ENCODE measurements at places on chromosomes 5 and 9.
A peak's percentile ranks its signal among the peaks of the same experiment; 100 is the strongest.

DNA sequence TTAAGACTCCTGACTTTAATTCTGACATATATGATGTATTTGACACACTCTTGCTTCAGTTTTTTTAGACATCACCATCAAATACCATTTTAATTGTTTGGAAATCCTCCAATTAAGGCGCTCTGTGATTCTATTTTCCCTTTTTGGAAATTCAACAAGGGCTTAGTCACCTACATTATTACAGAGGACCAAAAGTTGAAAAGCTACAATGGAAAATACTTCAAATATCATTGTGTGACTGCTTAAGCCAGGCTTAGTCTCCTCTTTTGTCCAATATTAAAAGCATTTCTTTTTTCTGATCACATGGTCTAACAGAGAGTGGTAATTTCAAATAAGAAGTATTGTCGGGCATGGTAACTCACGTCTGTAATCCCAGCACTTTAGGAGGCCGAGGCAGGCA lies 160.3 kb downstream of the CEMIP2 start:
- no peak for DNase-seq

DNA sequence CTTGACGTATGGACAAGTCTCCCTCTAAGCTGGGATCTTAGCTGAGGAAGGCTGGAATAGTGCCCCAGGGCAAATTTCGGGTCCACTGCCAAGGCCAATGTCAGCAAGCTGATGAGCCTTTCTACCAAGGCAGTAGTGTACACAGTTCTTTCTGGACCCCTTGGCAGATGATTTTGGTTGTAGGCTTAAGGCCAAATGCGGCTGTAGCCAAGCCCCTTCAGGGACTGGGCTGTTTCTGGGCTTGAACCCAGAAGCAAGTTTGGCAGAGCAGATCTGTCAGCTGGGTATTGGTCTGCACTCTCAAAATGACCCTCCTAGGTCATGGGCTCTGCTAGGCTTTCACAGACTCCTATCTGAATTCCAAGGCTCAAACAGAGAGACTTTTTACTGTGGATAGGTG lies 121.6 kb downstream of the ADAMTSL1 start:
- DNase-seq, result no peak

GRCh38 chr9:24932785-24933184 lies 387.1 kb upstream of the IZUMO3 start:
- DNase-seq, result no peak

DNA sequence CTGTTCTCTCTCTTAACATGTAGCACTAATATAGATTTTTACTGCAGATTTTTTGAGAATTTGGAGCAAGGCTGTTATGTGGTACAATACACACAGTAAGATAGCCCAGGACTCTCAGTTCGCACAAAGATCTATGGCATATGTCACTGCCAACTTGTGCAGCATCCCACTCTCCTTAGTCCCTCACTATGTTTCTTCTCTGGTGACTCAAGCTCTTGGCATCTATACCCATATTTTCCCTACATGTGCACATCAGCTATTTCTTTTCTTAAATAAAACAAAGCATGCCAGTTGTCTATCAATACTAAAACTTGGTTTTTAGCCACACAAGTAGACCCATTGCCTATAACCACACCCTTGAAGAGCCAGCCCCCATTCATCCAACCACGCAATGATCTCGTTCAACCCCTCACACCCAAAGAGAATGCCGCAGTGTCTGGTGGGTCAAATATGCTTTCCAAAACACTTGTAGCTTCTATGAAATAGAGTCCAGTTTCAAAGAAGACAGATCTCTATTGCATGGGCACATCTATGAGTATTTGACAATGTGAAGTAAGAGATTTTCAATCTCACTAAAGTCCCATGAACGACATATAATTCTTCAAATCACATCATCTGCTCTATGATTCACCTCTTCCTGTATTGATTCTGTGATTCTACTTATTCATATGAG lies 18.2 kb upstream of the IL7R start:
- DNase-seq, result no peak

- DNase-seq, result peak; percentile 98
Measured at GRCh38 chr5:38468202-38468673, 88.2 kb downstream of the LIFR start.

DNA sequence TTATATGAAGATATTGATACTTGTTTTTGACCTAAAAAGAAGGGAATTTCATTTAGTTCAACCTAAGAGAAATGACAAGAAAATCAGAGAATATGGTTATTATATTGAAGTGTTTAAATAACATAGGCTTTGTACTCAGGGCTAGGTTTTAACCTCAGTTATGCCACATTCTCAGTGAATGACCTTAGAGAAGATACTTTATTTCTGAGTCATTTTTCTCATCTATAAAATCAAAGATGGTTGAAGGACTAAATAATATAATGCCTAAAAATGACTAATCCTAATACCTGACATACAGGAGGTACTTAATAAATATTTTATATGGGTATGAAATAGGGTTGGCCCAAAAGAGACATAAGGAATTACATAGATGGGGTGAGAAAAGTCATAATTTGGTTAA lies 32.3 kb downstream of the DIMT1 start:
- no peak for DNase-seq

DNA sequence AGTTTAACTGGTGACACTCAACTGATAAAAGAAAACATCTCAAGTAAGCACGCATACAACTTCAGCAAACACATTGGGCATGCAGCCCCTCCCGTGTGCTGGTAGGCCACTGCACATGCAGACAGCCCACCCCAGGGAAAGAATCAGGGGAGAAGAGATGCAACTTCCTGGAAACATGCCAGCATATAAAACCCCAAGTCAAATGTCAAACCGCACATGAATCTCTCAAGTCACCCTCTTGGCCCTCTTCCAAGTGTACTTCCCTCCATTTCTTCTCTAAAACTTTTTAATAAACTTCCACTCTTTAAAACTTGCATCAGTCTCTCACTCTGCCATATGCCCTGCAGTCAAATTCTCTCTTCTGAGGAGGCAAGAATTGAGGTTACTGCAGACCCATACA lies 732.7 kb downstream of the SEMA5A start:
- DNase-seq, result no peak

DNA sequence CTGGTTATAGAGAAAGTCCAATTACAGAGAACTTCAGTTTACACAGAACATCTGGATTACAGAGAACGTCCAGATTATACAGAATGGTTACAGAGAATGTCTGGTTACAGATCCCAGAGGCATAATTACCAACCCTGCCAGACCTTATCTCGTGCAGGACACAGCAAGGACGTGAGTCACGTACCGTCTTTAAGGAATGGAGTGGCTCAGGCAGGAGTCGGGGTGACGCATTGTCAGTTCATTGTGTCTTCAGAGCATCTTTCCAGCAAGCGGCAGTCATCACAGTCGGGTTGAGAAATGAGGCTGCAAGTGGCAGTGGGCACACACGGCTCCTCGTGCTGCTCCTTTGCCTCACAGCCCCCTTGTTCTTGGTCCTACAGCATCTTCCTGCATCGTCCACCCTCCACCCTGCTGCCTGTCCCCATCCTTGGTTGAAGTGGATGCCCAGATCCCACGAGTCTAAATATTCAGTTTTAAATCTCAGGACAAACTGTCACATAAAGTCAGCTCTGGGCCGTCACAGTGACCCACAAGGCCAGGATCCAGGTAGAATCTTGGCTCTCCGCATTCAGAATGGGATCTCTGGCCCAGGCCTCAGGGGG lies 30.0 kb upstream of the SLC6A19 start:
- DNase-seq, result peak; percentile 70

- no peak for DNase-seq
Measured at GRCh38 chr9:91972711-91973110, 22.7 kb upstream of the ROR2 start.

- no peak for DNase-seq
Measured at GRCh38 chr5:72433522-72433921, 73.7 kb downstream of the ZNF366 start.

DNA sequence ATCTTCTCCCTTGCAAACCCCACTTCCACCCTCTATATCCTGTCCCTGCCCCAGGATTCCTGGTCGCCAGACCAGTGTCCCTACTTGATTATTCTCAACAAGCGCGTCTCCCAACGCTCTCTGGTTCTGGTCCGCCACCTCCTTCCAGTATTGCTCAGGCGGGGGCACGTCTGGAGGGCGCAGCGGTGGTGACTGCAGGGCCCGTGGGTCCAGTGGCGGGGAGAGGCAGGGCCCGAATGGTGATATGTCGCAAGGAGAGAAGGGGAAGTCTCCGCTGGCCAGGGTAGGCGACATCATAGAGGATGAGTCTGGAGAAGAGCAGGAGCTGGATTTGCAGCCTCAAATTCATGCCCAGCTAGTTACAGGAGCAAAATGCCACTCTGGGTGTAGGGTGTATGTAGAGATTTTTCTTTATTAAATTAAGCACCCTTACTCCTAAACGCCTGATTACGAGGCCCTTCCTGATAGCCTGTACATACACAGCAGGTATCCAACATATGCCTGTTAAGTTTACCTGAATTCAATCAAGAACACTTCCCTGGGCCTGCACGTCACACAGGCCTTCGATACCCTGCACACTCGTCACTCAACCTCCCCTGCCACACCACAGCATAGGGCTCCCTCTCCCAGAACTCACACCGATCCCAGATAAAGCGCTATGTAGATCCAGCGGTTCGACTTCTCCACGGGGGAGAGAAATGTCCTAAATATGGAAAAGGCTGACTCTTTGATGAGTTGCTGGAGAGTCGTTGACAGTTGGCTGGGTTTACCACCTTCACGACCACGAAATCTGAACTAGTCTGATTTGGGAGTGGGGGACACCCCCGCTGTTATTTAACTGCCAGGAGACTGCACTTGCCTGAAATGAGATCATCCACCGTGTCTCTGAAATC lies 4.8 kb downstream of the MCIDAS start:
- DNase-seq, result no peak

DNA sequence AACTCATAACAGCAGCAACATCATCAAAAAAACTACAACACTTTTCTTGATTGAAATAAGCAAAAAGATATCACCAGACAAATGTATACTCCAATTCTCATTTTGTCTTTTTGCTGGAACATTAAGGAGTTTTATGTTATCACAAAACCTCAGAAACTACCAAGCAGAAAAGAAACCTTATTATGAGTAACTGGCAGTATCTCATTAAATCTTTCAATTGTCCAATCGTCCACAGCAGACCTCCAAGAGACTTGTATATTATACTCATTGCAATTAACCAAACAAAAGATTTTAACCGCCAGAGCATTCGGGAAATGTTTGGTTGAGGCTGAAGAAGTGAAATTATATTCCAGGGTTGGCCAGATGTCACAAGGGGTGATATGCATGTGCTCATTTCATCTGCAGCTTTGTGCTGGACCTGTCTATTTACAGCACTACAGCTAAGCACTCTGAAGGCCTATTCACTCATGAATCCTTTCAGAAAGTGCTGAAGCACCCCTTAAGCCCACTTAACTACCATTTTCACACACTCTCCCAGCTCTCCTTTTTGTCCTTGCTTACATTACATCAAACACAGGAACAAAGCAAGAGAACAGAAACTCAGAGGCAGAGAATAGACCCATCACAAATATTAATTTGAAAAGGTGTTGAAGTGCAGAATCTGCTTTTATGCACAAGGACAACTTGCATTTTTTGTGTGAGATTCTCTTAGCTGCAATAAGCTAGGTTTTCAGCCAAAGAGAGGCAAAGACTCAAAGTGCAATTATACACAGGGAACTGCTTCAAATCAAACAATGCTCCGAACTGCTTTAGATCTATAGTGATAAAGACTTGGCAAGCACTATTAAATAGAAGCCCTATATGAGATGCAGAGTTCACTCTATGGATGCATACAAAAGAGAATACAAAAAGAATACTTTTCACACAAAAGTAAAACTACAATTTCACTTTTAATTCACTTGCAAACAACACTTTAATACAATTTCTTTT lies 150.4 kb upstream of the POU5F2 start:
- DNase-seq, result no peak

DNA sequence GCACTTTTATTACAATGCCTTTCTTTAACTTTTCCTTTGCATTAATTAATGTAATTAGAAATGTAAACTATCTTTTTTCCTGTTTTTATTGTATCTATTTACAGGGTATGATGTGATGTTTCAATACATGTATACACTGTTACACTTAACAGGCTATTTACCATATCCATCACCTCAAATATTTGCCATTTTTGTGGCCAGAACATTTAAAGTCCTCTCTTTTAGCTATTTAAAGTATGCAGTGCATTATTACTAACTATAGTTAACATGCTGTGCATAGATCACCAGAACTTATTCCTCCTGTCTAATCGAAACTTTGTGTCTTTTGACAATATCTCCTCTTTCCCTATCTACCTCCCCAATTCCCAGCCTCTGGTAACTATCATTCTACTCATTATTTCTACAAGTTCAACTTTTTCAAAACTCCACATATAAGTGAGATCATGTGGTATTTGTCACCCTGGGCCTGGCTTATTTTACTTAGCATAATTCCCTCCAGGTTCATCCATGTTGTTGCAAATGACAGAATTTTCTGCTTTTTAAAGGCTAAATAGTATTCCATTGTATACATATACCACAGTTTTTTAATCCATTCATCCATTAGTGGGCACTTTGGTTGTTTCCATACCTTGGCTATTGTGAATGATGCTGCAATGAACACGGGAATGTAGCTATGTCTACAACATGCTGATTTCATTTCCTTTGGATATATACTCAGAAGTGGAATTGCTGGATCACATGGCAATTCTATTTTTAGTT lies 32.8 kb downstream of the OR2K2 start:
- DNase-seq, result no peak

DNA sequence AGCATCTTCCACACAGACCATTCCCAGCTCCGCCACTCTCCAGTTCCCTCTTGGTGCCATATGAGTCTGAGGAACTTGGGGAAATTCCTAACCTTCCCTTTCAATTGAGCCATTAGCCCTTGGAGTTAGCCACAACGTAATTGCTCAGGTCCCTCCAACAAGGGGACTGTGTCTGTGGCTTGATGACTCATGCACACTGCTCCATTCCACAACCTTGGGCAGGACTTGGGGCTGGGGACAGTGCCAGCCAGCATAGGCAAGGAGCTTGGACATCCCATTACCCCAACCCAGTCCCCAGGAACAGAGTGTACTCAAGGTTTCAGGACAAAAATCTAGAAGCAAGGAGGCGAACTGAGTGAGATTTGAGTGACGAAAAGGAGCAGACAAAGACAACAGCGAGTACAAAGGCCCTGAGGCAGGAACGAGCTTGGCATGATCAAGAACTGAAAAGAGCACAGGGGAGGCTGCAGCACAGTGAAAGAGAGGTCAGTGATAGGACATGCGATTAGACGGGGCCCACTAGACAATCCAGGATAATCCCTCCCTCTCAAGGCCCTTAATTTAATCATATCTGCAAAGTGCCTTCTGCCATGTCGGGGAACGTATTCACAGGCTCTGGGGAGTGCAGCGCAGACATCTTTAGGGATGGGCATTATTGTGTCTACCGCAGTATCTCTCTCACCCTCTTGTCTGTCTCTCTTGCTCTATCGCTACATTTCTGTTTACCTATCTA lies 16.0 kb upstream of the JADE2 start:
- DNase-seq, result peak; percentile 97

- DNase-seq, result peak; percentile 42
Measured at GRCh38 chr5:96968074-96968473, 32.2 kb downstream of the LNPEP start.

Data from RCC 7860 (cell line).